NCI-H345 (cell line): ENCODE measurements at places on chromosomes 2 and 18.

DNA sequence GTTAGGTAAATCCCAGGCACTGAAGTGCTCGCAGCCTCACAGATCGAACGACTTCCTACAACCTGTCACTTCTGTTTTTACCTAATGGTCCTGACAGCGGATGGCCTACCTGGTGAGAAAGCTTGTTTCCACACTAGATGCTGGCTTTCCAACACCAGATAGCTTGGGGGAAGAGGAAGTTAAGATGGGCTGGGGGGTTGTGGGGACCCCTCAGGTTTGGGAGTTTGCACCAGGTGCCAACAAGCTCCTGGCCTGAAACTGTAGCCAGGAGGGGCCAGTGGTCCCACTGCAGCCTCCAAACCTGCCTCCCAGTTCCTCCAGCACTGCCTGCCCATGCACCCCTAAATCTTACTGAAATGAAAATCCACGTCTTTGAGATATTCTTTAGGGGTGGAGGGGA, 3.9 kb downstream of the TMEM185B start:
- DNase-seq = no peak

GRCh38 chr2:48991415-48992131, 162.7 kb downstream of the FSHR start:
- no peak for DNase-seq

- DNase-seq = no peak
These were observed 147.5 kb downstream of the RND3 start for GRCh38 chr2:150339951-150340350.

DNA sequence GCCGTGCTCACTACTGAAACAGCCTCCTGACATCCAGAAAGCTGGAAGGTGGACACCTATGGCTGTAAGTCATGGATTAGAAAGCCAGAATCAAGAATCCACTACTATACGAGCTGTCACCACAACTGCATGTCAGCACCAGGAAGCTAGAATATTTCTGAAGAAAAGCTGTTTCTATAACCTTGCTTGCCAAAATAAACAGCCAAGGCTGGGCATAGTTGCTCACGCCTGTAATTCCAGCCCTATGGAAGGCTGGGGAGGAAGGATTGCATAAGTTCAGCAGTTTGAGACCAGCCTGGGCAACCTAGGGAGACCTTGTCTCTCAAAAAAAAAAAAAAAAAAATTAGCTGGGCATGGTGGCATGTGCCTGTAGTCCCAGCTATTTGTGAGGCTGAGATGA, 96.3 kb upstream of the GAREM1 start:
- DNase-seq = no peak

DNA sequence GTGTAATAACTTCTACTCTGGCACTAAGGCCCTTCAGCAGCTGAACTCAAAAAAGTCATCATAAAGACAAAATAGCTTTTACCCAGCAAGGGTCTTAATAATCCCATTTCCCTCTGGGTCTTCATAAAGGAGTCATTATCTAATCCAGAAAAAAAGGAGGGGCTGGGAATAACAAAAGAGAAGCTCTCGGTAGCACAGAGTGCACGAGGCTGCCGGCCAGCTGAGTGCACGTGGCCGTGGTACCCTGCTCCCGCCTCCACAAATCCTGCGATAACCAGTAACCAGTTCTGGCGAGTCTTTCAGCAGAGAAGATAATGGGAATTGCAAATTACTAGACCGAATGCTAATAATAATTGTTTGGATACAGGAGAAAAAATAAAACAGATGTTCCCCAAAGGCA, 7.5 kb downstream of the NRP2 start:
- no peak for DNase-seq
